Stimulated activated CD4-positive, alpha-beta T cell treated with anti-CD3 and anti-CD28 coated beads, Interleukin-4, amount 100 ng/mL, for 48 hours (primary cell): ENCODE measurements at places on chromosomes 6 and 20.

DNA sequence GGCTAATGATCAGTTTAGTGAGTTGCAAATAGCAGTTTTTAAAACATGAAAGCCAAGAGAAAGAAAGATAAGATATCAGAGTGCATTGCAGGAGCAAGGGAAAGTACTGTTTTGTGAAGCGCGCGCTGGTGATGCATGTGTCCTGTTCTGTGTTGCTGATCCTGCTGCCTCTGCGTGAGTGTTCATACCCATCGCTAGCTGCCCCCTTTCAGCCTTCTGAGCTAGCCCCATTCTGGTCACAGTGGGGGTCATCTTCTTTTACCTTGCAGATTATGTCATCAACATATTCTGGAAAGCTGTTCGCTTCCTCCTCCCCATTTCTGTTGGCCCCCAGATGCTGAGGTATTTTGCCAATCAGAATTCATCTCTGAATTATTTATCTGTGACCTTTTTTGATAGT lies 1.9 kb downstream of the MRAP2 start:
- no peak for DNase-seq

DNA sequence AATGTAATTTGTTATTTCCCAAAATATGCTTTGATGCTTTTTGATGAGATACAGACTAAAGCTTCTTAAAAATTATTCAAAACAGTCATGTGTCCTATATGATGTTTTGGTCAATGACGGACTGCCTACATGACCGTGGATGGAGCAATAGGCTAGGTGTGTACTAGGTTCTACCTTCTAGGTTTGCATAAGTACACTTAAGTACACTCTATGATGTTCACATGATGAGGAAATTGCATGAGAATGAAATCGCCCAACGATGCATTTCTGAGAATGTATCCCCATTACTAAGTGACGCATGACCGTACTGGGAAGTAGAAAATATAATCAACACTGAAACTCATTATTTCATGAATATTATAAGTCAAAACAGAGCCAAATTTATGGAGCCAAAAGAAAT lies 151.3 kb upstream of the UST start:
- DNase-seq = no peak

GRCh38 chr6:100923481-100924165 lies 42.5 kb upstream of the ASCC3 start:
- DNase-seq = no peak

DNA sequence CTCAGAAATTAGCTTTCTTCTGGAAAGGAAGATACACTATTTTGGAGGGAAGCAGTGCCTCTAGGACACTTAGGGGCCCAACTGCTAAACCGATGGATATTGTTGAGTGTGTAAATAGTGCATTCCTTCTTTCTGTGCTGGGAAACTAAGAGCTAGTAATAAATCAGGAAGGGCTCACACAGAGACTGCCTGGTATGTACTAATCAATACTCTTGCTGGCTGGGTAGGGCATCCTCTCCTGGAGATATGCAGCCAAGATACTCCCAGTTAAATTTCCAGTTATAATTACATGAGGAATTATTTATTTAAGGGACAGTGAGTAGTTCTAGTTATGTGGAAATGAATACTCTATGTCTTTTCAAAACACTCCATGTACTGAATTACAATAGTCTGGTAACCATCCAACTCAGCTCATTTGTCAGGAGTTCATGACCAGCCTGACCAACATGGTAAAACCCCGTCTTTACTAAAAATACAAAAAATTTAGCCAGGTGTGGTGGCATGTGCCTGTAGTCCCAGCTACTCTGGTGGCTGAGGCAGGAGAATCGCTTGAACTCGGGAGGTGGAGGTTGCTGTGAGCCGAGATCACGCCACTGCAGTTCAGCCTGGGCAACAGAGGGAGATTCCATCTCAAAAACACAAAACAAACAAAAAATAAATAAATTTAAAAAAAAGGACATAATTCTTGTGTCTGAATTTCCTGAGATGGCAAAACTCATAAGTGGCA lies 100.0 kb downstream of the OR2B2 start:
- DNase-seq = no peak

DNA sequence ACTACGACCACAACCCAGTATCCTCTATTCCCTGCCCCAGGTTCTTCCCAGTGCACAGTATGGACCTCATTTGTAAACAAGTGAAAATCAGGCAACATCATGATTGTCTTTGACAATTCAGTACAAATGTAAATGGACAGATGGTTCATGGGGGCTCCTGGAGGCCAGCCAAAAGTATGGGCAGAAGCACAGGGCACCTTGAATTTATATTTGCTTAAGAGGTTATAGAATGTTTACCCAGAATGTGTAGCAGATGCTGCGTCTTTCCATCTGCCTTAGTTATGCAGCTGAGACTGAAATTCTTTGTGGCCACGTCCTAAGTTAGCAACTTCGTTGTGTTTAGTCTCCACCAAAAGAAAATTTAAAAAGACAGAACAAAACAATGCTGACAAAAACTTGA lies 559.6 kb upstream of the NRSN1 start:
- DNase-seq = no peak

- no peak for DNase-seq
Observed at GRCh38 chr6:18183766-18184165, 28.5 kb downstream of the KDM1B start.

- no peak for DNase-seq
Observed at GRCh38 chr20:24535941-24536730, 66.7 kb downstream of the SYNDIG1 start.
